ENCODE measurements at places on chromosomes 5 and 9.

DNA sequence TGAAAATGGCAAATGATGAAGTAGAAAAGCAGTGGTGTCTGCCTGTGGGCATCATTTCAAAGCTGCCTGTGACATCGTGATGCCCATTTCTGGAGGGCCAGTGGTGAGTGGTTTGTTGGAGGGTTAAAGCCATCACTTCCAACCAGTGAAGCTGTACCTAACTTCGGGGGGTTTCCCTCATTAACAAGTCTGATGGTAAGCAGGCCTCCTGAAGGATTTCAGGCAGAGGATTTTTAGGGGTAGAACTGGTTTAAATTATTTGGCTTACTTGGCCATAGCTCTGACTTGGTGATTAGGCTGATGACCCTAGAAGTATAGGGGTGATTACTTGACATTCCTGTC lies 10.7 kb downstream of the TNFAIP8 start:
- no peak for DNase-seq

DNA sequence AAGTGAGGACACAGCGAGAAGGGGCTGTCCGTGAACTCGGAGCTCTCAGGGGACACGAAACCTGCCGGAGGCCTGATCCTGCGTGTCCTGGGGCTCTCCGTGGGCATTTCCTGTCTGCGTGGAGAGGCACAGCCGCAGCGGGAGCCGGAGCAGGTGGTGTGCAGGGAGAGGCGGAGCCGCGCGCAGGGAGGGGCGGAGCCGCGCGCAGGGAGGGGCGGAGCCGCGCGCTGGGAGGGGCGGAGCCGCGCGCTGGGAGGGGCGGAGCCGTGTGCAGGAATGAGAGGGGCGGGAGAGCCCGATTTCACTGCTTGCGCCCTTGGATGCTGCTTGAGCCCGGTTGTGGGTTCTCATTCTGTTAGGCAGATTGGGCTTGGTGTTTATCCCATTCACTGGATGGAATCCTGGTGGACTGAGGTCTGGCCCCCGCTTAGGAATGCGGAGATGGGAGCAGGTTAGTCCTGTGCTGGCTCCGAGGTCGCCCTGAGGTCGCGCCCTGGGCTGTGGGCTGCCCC lies 26.7 kb downstream of the NDUFS6 start:
- no peak for DNase-seq

DNA sequence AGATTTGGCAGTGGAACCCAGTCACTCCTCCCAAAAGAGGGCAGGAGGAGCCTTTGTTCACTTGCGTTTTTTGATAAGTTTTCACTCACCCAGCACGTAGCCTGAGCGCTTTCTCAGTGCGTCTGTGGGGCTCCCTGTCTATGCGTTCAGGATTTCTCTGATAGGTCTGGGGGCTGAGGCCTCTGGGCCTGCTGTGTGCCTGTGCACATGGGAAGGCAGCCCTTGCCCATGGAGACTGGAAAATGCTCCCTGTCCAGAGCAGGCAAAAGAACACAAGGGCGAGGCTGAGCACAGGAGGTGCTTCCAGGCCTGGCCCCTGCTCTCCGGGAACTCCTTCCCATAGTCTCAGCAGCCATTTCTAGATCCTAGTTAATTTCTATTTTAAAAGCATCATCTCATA lies 249.9 kb downstream of the FSTL4 start:
- DNase-seq = no peak

- DNase-seq = no peak
Measured at GRCh38 chr5:168747987-168748777, 169.0 kb upstream of the PANK3 start.

DNA sequence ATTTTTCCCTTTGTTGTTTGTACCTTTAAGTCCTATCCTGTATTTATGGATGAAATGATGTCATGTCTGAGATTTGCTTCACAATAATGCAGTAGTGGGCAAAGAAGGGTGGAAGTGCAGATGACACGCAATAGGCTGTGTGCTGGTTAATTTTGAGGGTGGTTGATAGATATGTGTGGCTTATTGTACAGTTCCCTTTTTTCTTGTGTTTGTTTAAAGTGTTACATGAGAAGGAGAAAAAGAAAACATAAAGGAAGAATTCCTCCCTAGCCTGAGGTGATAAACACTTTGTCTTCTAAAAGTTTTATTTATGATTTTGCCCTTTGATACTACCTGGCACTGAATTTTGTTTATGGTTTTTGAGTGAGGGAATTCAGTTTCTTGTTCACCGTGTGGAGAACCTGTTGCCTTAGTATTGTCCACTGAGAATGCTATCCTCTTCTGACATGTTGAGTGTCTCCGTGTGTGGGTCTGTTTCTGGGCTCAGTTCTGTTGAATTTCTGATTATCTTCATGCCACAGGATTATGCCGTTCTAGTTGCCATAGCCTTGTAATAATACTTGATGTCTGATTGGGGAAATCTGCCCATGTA lies 52.3 kb upstream of the FAM120AOS start:
- DNase-seq = no peak

GRCh38 chr5:87645224-87645623 lies 232.5 kb upstream of the CCNH start:
- DNase-seq = no peak

- no peak for DNase-seq
Measured at GRCh38 chr9:89642789-89643188, 38.0 kb downstream of the GADD45G start.

DNA sequence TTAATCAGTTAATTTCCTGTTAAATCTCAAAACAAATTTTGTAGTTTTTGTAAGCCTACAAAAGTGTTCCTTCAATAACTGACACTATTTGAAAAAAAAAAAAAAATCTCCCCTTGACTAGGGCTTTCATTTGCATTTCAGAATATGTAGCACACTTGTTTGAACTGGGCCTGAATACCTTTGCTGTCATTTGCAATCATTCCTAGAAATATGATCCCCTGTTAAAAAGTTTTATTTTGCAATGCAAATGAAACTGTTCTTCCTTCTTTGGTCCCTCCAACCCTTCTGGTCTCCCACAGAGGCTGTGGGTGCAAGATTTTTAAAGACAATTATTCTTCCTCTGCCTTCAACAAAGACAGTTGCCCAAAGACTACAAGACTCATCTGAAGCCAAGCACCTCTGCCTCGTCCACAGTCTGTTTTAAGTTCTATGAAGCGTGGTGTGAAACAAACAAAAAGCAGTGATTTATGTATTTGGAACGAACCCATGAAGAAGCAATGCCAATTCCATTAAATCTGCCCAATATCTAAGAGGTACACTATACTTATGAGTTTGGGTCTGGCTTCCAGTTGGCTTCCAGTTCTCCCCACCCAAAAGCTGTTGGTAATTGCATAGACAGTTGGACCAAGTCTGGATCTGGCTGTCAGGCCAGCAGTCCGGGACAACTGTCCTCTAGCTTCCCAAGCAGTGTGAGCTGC lies 66.1 kb downstream of the CFAP90 start:
- no peak for DNase-seq

GRCh38 chr5:124702525-124702924 lies 43.9 kb downstream of the ZNF608 start:
- no peak for DNase-seq

DNA sequence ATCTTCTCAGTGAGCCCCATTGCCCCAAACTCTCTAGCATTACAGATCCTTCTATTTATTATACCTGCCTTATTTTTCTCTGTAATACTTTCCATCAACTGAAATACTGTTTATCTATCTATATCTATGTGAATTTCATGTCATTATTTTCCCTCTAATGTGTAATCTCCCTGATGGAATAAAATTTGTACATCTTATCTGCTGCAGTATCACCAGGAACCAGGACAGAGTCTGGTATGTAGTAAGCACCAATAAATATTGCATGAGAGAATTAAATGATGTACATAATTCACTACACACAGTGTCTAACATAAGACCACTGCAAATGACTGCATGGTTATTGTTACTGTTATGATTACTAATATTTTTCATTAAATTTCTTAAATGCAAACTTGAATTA lies 759.1 kb downstream of the PRELID2 start:
- no peak for DNase-seq

GRCh38 chr5:83701886-83702285 lies 18.8 kb downstream of the HAPLN1 start:
- DNase-seq = no peak

- DNase-seq = peak; percentile 61
Measured at GRCh38 chr5:120465436-120465961, 1.4 kb downstream of the PRR16 start.

GRCh38 chr5:137581776-137582175 lies 82.7 kb upstream of the SPOCK1 start:
- DNase-seq = no peak

All from astrocyte of the spinal cord (primary cell).